ENCODE measurements at places on chromosomes 5 and 9.

GRCh38 chr5:170611449-170612090 is 107.8 kb downstream of the KCNIP1 start:
- no peak for DNase-seq

DNA sequence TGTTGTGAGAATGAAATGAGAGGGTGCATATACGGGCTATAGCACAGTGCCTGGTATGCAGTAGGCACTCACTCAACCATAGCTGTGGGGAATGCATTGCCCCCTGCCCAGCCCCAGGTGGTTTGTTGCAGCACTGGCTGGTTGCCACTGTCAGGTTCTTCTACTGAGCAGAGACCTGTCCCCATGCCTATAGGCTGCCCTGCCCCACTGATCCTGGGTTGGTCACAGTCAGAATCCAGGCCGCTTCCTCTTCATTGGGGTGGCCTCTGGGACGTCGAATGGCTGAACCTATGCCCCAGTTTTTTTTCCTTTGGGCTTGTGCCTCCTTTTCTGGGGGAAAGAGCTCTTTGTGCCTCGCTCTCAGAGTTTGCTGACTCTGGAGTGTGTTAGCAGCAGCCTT is 74.6 kb downstream of the RGS3 start:
- no peak for DNase-seq

- DNase-seq, result no peak
Measured at GRCh38 chr5:78607864-78608263, 40.7 kb downstream of the LHFPL2 start.

DNA sequence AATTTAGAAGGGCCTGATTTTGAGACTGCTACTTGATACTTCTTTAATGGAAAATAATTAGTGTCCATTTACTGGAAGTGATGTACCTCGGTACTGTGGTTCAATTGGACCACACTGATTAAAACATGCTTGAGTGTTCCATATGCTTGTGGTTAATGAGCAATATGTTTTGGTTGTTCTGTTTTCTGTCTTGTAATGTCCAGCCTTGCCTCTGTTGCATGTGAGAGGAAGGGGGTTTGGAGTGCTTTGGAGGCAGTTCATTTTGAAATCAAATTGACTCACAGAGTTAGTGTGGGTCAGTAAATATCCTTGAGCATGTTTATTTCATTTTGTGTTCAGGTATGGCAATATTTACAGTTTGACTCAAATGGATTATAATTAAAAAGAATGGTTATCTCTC is 334.4 kb downstream of the ARHGEF28 start:
- DNase-seq, result no peak

DNA sequence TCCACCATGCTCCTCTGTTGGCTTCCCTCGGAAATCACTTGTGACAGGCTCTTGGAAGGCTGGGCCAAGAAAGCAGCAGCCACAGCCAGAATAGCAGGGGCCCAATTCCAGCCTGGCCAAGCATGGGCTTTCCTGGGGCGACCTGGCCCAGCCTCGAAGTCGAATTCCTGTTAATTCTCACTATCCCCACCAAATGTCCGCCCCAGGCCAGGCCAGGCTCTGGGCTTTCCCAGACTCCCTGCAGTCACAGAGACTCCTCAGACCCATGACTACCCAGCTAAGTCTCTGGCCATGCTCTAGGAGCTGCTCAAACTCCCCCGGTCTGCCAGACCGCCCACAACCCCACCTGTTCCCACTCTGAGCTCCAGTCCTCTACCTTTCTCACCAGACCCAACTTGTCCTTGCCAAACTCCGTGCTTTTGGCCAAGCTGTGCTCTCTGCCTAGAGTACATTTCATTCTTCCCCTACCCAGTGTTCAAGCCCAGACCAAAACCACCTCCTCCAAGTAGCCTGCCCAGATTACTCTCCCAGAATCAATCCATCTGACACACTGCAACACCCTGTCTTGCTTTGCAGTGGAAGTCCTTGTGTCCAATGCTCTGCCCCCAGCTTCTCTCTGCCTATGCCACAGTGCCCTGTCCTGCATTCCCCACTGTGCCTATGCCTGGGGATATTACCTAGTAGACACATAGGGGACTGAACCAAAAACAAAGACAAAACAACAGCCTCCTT is 26.2 kb downstream of the SHB start:
- DNase-seq, result no peak

GRCh38 chr9:14111696-14112095 is 202.2 kb downstream of the NFIB start:
- no peak for DNase-seq

GRCh38 chr9:78592811-78593210 is 295.9 kb downstream of the PSAT1 start:
- DNase-seq, result no peak

DNA sequence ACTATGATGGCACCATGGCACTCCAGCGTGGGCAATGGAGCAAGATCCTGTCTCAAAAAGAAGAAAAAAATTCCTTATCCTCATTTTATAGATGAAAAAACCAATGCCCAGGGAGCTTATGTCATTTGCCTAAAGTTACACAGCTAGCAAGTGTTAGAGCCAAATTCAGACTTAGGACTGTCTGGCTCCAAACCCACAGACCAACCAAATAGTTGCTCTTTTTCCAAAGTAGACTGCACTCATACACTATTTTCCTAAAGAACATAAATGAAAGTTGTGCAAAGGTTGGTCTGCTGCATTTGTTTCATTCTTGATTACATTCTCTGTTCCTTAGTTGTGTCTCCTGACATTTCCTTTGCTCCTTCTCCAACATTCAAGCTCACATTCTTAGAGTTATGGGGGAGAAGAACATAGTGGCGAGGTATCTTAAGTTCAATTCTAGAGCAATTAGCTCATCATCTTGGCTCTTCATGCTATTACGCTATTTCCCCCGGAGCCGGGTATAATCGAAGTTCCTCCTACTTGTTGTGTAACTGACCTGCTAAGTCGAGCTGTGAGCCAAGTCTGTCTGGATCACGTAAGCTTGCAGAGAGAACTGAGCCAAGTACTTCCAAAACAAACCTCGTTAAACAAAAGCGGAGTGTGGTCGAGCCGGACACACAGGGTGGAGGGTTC is 138.3 kb downstream of the RFK start:
- DNase-seq, result no peak

DNA sequence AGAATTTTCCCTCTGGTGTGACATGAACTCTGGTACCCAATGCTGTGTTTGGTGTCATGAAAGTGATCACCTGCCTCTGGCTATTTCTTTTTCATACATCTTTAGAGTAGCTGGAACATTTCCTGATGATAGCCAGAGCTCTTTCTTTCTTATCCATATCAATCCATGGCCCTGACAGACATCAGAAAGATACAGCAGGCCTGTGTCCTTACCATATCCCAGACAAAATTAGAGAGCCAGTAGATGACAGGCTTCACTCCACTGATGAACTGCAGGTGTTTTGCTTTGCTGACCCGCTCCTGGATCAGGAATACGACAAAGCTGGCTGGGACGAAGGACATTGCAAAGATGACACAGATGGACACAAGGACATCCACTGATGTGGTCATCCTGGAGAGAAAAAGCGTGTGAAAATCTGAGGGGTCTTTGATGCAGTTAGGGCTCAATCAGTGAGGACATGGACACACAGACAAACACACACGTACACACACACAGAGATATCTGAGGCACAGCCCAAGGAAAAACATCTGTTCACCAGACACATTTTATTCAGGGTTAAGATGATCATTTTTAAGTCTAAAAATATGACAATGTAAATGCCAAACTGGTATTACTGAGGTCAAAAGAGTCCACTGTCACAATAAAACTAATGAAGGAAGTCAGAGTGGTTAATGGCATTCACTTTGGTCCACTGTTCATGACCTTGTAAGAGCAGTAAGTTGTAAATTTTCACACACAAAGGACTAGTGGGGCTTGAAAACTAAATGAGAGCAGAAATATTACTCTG is 34.5 kb downstream of the NIPSNAP3B start:
- no peak for DNase-seq

All from CD4-positive, alpha-beta T cell treated with Interleukin-2 at 100 ng/mL for 4 hours (primary cell).